Activated CD4-positive, alpha-beta memory T cell treated with anti-CD3 and anti-CD28 coated beads, Interleukin-2, amount 10 ng/mL, durations not matched to agents 7 days and 5 days (primary cell): ENCODE measurements at places on chromosomes 7 and 10. TPM values are rescaled to one million over a fixed set of nuclear protein-coding genes. Genes with fewer than 3 reads are reported as not detected.

AMZ1 gene
- 0.88 TPM for total RNA-seq

GRID2IP gene
- 0.15 TPM for total RNA-seq

RTKN2 gene
- 6.6 TPM for total RNA-seq

PDZD7 gene
- total RNA-seq, result 1.9 TPM

SFRP5 gene
- total RNA-seq, result not detected

DNA sequence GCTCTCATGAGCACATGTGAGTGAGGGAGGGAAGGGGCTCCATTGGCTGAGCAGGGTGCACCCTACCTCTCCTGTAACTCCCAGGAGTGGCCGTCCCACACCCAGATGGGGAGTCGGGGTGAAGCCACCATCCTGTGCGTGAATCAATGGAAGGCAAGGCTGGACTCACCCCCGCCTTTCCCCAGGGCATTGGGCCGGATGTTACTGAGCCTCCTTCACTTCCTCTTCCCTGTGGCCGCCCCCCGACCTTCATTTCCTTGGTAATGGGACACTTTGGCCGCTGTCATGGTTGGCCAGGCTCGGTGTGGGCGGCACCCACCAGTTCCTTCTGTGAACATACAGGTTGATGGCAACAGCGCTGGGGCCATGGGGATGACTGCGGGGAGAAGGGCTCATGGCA, 209.0 kb downstream of the MGMT start:
- H3K4me1 ChIP-seq, result no peaks in the 10 kb centered on the region
- H3K4me3 ChIP-seq, result no peak overlapping the region
- H3K36me3 ChIP-seq, result peaks cover 2% of the 10 kb centered on the region
- DNase-seq, result no peak
- no peak overlapping the region for H3K27ac ChIP-seq
- H3K27me3 ChIP-seq, result no peaks in the 10 kb centered on the region

- no peak overlapping the region for H3K27ac ChIP-seq
- DNase-seq, result no peak
- H3K4me3 ChIP-seq, result no peak overlapping the region
- H3K27me3 ChIP-seq, result no peaks in the 10 kb centered on the region
- H3K4me1 ChIP-seq, result no peaks in the 10 kb centered on the region
These were observed 27.3 kb upstream of the PLXDC2 start for GRCh38 chr10:19788902-19789301.

DNA sequence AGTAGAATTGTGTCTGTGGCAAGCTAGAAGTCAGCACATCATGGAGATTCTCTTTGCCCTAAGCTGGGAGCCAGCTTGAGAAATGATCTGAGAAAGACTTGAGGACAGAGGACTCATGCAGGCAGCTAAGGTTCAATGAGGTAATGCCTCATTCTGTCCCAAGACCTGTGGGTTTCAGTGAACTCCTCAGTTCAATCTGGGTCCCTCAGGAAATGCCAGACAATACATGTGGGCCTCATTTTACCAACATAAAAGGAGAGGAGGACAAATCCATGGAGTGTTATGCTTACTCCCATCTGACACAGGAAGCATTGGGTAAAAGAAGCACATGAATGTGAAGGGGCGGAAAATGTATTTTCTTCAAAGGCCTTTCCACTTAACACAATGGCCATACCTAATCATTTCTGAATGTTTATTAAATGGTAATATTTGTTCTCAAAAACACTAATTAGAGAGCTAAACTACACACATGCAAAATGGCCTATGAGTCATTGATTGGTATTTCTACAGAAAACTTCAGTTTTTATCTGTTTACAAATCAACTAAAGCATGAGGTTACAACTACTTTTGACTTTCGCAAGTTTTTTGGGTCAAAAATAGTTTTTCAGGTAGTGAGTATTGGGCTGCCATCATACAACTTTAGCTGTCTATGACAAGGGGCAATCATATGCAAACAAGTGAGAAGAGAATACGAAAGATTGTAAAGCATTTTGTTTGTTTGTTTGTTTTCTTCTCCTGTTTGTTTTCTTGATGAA, 205.3 kb downstream of the CHRM2 start:
- H3K4me3 ChIP-seq, result no peak overlapping the region
- H3K27ac ChIP-seq, result no peak overlapping the region
- no peaks in the 10 kb centered on the region for H3K4me1 ChIP-seq
- no peaks in the 10 kb centered on the region for H3K36me3 ChIP-seq

DNA sequence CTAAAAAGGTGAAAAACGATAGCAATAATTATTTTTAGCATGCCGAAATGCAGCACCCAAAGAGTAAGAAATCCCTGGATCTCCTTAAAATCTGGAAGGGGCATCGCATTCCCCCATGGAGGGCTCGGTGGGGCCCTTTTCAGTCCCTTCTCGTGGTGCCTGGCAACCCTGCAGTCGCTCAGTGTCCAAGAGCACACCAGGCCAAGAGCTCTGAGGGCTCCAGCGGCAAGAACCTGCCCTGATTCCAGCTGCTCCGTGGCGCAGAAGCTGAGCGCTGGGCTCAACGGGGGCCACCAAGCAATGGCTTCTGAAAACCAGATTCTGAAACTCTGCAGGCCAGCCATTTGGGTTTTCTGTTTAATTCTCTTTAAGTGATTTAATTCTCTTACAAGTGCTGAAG, 131.2 kb downstream of the PRKAG2 start:
- no peaks in the 10 kb centered on the region for H3K27me3 ChIP-seq
- H3K36me3 ChIP-seq, result no peaks in the 10 kb centered on the region
- peaks cover 22% of the 10 kb centered on the region for H3K4me1 ChIP-seq

GRCh38 chr10:91635401-91636400, 2.8 kb upstream of the PPP1R3C start:
- H3K4me3 ChIP-seq, result no peak overlapping the region
- peaks cover 48% of the 10 kb centered on the region for H3K27me3 ChIP-seq
- H3K4me1 ChIP-seq, result peaks cover 7% of the 10 kb centered on the region

- no peaks in the 10 kb centered on the region for H3K36me3 ChIP-seq
- H3K27me3 ChIP-seq, result peaks cover 17% of the 10 kb centered on the region
- H3K4me3 ChIP-seq, result no peak overlapping the region
- H3K27ac ChIP-seq, result no peak overlapping the region
These were observed 40.9 kb downstream of the ICA1 start for GRCh38 chr7:8221101-8221495.

GRCh38 chr10:81034383-81034782, 496.7 kb downstream of the SH2D4B start:
- DNase-seq, result no peak
- no peaks in the 10 kb centered on the region for H3K4me1 ChIP-seq
- no peak overlapping the region for H3K4me3 ChIP-seq
- no peak overlapping the region for H3K27ac ChIP-seq

- no peaks in the 10 kb centered on the region for H3K27me3 ChIP-seq
- H3K4me3 ChIP-seq, result no peak overlapping the region
- no peaks in the 10 kb centered on the region for H3K4me1 ChIP-seq
- H3K36me3 ChIP-seq, result peaks cover 65% of the 10 kb centered on the region
- H3K27ac ChIP-seq, result no peak overlapping the region
- DNase-seq, result no peak
These were observed 22.3 kb downstream of the AGK start for GRCh38 chr7:141573511-141573910.

- peaks cover 3% of the 10 kb centered on the region for H3K4me1 ChIP-seq
- no peaks in the 10 kb centered on the region for H3K27me3 ChIP-seq
- H3K27ac ChIP-seq, result no peak overlapping the region
- H3K4me3 ChIP-seq, result no peak overlapping the region
- H3K36me3 ChIP-seq, result no peaks in the 10 kb centered on the region
- DNase-seq, result no peak
These were observed 4.3 kb downstream of the ANK3 start for GRCh38 chr10:60385399-60385738.
